ENCODE measurements at places on chromosomes 5 and 9.
A peak's percentile ranks its signal among the peaks of the same experiment; 100 is the strongest.

- no peak for DNase-seq
Measured at GRCh38 chr9:94799578-94800264, 73.2 kb downstream of the AOPEP start.

DNA sequence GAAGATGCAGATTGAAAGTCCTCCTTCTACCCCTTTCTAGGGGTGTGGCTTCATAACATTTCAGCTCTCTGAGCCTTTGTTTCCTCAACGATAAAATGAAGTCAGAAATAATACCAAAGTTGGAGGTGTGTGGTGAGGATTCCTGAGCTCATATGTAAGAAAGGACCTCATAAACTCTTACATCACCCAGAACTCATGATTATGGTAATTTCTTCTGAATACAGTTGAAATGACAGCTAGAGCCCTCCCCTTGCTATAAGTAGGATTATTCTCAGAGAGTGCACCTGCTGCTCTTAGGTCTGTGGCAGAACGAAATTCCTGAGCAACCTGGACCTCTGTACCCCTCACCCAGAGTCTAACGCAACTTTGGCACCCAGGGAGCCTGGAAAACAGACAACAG lies 291.4 kb upstream of the KLF4 start:
- DNase-seq = no peak

- no peak for DNase-seq
Measured at GRCh38 chr9:97940741-97941140, 2.8 kb upstream of the HEMGN start.

GRCh38 chr9:19934301-19934871 lies 145.5 kb upstream of the SLC24A2 start:
- DNase-seq = peak; percentile 16

- DNase-seq = no peak
Measured at GRCh38 chr9:125659954-125660353, 47.1 kb downstream of the MAPKAP1 start.

DNA sequence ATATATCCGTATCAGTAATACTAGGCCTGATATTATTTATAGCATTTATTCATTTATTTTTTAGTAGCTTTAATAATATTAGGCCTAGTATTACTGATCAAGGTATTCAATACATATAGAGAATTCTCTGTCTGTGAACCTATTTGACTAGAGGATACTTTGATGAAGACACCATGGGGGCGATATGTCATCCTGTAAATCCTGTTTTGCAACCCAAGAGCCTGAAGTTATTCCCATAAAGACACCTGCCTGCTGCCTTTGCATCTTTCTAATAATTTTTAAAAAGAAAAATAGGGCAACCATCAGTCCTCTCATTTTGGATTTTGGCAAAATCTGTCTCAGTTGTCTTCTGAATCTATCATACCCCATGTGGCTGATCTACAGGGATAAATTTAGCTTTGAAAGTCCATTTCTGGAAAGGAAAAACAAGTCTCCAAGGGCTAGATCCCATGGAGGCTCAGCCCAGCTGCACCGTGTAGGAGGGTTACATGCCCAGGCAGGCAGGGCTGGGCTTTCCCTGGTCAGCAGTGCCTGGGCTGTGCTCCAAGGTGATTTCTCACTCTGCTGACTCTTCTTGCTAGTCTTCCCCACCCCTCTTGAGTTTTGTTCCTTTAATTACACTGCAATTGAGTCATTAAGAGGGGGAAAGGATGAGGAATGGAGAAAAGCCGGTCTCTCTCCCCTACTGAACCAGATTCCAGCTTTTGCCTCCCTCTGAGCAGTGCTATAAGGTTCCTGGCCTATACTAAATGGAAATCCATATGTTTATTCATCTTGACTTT lies 169.0 kb downstream of the TRIM32 start:
- DNase-seq = no peak

GRCh38 chr5:98330871-98331270 lies 442.6 kb upstream of the RGMB start:
- no peak for DNase-seq

- DNase-seq = peak; percentile 46
Measured at GRCh38 chr9:5013374-5013773, 28.3 kb downstream of the JAK2 start.

DNA sequence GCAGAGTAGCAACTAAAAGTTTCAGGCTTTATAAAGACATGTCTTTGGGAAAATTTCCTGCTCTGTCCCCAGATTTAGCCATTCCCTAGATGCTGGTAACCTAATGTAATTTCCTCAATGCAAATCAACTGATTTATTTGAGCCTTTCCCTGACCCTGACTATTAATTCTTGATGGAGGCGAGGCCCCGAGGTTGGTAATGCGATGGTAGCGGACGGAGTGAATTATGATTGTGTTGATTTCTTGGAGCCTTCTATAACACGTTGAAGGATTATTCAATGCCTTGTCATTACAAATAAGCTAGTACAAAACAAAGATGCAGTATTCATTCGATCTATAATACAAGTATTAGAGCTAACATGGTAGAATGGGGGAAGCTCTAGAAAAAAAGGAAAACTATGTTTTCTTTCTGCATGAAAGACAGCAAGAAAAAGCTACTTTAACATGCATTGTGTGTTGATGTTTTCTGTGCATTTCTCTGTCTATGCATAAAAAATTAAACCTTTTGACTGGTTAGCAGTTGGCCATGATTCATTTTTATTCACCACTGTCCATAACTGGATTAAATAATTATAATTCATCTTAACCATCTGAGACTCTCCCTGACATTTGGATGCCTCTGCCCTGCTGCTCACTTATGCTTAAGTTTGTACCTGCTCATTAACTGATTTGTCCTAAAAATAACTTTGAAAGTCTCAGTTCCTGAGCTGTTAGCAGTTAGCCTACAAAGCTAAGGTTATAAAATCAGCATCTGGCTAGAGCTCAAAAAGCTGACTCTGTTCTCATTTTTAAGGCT lies 490.2 kb upstream of the NUDT12 start:
- no peak for DNase-seq

DNA sequence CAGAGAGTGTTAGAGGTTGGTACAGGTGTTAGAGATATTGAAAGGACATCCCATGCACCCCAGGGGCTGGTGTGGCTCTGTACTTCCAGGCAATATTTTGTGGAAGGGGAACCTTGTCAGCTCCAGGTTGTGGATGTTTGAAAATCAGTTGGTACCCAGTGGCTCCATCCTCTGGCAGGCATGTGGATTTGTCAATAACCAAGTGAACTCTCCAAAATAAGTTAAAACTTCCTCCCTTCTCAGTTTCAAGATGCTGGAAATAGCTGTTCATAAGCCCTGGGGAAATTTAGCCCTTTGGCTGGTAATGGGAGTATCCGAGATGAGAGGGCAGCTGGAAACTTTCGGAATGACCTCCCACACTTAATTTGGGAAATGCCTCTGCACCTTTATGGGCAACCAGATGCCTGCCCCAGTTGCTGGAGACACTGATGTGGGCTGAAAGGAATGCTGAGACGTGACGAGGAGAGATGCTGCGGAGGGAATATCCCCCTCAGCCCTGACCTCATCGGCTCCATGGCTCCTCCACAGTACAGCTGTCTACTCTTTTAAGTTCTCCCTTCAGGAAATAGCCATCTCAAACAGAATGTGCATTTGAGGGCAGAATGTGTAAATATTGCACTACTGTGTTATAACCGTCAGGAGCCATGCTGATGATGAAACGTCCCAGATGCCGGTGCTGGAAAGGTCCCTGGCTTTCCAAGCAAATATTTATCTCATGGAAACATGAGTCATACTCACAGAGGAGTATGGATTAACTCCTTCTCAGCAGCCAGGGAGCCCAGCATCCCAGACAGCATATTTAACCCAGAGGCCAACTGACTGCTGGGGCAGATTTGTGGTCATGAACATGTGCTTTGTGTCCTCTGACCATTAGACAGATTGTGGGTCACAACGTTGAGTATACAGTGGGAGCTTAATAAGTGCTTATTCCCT lies 29.5 kb downstream of the TGFBI start:
- peak; percentile 90 for DNase-seq

DNA sequence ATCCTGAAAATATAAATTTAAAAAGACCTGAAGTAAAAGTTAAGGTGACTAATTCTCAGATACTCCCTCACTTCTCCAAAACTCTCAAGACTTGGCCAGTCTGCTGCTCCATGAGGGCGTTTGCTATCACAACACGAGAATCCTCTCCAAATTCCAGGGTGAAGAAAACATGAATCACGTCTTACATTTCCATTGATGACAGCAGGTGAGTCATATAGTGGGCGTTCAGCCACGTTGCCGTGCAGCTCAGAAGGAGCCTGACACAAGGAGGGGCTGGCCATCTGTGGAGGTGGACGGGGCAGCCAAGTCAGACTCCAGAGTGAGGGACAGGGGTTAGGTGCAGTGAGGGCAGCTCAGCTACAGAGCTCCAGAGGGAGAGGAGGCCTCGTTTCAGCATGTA lies 555.1 kb upstream of the ADAMTS16 start:
- DNase-seq = peak; percentile 36

DNA sequence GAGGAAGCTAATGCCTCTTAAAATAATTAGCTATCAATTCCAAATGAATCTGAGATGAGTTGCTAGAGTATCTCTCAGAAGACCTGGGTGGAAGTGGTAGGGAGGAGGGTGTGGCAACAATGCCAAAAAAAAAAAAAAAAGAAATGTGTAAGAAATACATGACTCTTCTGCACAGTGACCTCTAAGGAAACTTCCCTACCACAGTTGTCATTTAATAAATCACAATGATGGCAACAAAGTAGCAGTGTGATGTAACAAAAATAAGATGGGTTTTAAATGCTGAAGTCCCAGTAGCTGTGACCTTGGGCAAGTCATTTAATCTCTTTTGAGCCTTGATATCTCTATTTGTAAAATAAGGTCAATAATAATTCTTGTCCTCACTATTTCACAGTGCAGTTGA lies 7.2 kb downstream of the FOXD1 start:
- no peak for DNase-seq

GRCh38 chr9:107090218-107090617 lies 192.9 kb upstream of the RAD23B start:
- DNase-seq = no peak

DNA sequence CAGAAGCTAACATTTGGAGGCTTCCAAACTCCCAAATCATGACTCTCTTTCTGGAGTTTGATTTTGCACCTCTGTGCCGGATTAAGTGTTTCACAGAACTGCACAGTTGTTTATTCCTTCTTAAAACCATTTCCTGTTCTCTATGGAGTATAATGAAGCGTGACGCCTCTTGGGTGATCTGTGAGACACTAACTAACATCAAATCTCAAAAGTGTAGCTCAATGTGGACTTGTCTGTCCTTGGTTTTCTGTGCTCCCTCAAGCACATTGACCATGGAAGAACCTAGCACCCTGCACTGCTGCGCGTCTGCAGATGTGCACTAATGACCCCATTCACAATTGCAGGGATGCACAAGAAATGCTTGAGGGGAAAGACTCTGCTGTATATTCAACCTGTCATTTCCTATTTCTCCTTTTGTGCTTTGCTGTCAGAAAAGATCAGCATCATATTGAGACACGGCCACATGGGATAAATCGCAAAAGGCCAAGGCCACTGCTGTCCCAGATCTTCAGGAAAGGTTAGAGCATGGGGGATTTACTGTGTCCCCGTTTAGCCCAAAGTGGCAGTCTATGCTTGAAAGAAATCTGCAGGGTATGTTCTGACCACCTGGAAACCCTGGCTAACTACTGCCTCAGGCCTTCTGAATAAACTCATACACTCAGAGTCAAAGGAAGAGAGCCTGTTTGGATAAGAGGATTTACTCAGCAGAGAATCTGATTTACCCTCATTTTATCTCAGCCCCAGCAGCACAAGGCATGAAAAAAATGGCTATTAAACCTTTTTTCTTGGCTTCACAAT lies 109.6 kb downstream of the BAAT start:
- DNase-seq = no peak

- no peak for DNase-seq
Measured at GRCh38 chr5:176844706-176845391, 34.5 kb downstream of the UNC5A start.

DNA sequence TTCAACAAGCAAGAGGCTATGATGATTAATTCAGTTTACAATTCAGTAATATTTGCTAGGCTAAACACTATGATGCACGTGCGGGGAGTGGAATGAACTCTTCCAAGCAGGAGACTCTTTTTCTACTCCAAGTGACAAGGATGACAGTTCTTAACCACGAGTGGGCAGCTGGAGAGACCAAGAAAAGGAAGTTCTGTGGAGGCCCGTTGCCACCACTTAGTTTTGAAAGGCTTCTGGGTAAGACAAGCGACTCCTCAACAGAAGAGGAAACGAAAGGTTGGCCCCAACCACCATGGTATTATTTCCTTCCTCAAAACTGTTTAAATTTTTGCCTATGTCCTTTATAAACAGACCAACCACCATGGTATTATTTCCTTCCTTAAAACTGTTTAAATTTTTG lies 2.8 kb downstream of the DCAF12 start:
- DNase-seq = peak; percentile 18

- no peak for DNase-seq
Measured at GRCh38 chr5:35862126-35862525, 5.4 kb downstream of the IL7R start.

GRCh38 chr5:140141241-140141640 lies 15.5 kb downstream of the IGIP start:
- no peak for DNase-seq

- no peak for DNase-seq
Measured at GRCh38 chr5:34685485-34686165, 29.5 kb downstream of the RAI14 start.

DNA sequence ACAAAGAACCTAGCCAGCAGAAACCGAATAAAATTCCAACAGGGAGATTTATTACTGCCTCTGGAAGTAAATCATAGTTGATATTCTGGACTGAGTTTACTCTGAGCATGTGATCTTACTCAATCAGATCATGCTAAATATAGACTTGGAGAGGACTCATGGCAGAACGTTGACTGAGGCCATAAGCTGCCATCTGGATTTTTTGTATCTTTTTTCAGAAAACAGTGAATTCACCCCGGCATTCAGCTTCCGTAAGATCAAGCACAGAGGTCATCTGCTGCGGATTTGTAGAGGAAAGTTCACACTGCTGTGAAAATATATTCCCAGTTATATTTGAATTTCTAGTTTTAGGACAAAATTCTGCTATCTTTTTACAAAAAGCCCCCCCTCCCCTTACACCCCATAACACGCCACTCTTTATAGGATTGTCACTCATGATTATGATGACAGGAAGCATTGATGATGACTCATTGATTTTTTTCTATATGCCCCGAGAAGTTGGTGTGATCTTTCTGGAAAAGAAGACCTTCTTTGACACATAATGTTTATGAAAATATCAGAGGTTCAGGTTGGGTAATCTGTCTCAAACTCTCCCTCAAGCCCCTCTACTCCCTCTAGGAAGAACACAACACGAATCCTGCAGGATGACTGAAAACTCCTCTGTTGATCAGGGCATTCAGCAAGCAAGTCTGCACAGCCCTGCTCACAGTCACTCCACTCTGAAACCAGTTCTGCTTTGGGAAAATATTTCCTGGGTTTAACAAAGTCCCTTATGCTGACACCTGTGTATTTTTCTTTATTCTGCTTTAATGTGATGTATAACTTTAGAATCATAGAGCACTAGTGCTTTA lies 70.8 kb downstream of the NXNL2 start:
- DNase-seq = peak; percentile 23

GRCh38 chr9:126463426-126463825 lies 136.8 kb downstream of the MVB12B start:
- DNase-seq = no peak

All from muscle of arm (tissue), 14 donors.